ENCODE measurements at places on chromosomes 2 and 18.

DNA sequence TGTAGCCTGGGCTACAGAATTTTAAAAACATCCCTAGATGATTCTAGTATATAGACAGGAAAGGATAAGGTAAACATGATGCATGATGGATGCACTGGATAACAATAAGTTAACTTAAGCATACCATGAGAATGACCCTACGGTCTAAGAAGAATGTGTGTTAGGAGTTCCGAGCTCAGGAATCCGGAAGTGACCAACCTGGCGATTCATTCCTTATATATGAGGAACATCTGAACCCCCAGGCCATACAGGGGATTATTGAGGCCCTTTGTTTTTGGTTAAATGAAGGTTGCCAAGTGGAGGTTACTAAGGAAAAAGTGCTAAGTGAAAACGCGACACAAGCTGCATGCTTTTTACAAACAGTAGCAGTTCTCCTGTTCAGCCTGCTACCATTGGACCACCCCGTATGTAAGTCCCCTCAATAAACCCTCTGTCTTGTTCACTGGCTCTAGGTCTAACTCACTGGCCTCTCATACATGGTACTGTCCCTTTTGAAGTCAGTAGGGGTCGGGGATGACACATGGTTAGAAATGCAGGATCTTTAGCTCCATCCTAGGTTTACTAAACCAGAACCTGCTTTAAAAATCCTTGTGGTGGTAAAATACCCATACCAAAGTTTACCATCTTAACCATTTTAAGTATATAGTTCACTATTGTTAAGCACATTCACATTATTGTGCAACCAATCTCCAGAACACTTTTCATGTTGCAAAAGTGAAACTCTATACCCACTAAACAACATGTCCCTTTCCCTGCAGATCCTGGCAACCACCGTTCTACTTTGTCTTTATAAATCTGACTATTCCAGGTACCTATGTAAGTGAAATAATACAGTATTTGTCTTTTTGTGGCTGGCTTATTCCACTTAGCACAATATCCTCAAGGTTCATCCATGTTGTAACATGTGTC is 111.0 kb upstream of the MAP4K3 start:
- no peak for DNase-seq

- peak; percentile 74 for DNase-seq
These were observed at the start of gene SYT4 for GRCh38 chr18:43277164-43277600. TSS of gene SYT4 (minus strand) at chr18:43277490. CDS start at chr18:43277281, 209 bp downstream.

DNA sequence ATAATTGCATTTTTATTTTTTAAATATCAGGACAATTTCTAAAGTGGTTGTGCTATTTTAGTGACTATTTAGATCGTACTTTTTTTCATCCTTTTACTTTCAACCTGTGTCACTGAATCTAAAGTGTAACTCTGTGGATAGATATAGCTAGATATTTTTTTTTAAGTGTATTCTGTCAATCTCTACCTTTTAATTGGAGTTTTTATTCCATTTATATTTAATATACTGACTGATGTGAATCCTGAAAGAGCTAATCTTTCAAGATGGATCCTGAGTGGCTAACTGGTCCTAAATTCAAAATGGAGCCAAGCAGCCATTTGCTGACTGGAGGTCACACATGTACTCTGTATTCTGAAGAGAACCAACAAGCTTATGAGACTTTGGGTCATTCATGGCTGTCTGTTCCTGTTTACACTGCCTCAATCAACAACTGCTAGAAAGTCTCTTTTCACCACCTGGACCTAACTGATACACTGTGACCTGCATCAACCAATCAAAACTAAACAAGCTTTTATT is 4.6 kb upstream of the PSMD14 start:
- no peak for DNase-seq

DNA sequence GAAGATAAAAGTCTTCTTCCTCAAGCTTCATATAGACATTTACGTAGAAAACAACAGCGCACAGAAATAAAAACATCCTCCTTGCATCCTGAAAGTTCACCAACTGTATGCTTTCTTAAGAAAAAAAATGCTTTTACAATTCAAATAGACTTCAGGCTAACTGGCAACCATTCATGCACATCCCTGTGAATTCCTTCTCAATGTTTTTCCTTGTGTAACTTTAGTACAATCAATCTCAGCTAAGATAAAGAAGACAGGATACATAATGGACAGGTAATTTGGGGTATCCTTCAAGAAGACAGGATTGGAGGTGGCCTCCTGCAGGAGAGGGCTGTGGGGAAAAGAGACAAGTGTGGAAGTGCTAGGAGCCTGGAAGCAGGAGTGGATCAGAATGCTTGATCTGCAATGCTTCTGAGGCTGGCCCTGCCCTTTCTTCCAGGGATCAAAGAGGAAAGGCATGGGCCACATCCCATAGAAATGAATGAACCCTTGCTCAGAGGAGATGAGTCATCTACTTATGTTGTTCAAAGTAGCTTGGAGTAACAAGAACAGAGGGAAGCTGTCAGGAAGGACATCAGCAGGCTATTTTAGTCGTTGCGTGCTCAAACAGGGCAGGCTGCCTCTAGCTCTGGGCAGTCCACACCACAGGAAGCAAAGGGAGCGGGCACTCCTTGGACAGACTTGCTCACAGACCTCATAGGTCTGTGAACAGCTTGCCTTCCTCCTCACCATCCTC is 126.6 kb downstream of the TMEM131 start:
- peak; percentile 20 for DNase-seq

GRCh38 chr18:51196118-51196810 is 1.2 kb downstream of the MEX3C start:
- DNase-seq: no peak

DNA sequence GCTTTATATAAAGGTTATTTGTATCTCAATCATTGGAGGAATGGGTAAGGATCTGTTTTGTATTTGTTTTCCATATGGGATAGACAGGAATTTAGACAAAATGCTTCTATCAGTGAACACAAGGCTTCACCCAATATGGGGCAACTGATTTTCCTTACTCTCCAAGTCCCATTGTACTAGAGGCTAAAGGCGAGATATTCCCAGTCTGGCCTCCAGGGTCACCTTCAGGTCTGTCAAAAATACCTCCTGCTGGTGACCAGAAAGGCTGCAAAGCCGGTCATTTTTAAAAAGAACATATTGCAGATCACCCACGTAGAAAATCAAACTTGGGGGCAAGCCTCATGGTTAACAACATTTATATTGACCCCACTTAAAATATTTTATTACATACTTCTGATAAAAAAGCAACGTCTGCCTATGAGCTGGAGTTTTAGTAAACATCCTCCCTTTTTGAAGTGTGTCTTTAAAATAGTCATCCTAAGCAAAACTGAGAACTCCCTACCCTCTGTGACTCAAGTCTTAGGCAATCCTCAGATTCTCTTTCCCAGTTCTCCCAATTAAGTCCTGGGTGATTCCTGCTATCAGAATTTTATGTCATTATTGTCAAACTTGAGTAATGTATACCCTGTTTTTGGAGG is 276.6 kb downstream of the MREG start:
- DNase-seq: peak; percentile 31

DNA sequence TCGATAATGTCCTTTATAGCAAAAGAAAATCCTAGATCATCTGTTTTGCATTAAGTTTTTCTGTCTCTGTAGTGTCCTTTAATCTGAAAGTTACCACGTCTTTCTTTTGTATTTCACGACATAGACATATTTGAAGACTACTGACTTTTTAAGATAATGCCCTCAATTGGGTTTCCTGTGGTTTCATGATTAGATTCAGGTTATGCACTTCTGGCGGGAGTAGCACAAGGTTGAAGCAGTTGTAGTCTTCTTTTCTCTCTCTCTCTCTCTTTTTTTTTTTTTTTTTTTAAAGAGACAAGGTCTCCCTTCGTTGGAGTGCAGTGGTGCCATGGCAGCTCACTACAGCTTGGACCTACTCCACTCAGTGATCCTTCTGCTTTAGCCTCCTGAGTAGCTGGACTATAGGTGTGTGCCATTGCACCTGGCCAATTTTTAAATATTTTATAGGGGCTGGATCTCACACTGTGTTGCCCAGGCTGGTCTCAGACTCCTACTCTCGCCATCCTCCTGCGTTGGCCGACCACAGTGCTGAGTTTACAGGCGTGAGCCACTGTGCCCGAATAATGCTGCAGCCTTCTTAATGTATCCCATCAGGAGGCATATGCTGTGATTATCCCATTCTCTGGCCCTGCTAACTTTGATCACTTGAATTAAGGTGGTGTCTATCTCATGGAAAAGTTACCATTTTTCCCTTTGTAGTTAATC is 3.9 kb downstream of the INPP4A start:
- no peak for DNase-seq

GRCh38 chr2:148021059-148021861 is at the start of gene MBD5:
TSS of gene MBD5 (plus strand) at chr2:148021091.
- peak; percentile 81 for DNase-seq

DNA sequence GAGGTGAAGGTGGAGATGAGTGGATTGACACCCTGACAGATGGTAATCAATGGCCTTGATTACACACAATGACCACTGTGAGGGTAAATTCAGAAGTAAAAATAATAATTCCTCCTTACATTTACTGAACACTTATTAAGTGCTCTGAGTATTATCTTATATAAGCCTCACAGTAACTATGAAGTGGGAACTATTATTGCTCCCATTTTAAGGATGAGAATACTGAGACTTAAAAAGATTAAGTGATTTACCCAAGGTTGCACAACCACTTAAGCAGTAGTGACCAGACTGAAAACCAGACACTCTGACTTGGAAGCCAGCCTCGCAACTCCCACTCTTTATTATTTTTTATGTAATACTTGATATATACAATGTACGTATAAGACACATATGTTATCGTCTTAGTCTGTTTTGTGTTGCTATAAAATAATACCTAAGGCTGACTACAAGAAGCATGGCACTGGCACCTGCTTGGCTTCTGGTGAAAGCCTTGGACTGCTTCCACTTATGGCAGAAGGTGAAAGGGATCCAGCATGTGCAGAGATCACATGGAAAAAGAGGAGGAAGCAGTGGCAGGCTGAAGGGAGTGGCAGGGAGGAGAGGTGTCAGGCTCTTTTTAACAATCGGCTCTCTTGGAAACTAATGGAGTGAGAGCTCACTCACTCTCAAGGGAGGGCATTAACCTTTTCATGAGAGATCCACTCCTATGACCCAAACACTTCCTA is 41.5 kb upstream of the C1D start:
- no peak for DNase-seq
